ENCODE measurements at places on chromosomes 4 and X.

GRCh38 chr4:113293043-113293560 lies 243.6 kb downstream of the ANK2 start:
- no peak for DNase-seq

GRCh38 chrX:135086197-135086854 lies 34.0 kb downstream of the ETDB start:
- peak; percentile 22 for DNase-seq

GRCh38 chrX:133177202-133177601 lies 41.0 kb downstream of the TFDP3 start:
- DNase-seq: no peak

- no peak for DNase-seq
Measured at GRCh38 chr4:78585633-78586032, 34.1 kb downstream of the ANXA3 start.

DNA sequence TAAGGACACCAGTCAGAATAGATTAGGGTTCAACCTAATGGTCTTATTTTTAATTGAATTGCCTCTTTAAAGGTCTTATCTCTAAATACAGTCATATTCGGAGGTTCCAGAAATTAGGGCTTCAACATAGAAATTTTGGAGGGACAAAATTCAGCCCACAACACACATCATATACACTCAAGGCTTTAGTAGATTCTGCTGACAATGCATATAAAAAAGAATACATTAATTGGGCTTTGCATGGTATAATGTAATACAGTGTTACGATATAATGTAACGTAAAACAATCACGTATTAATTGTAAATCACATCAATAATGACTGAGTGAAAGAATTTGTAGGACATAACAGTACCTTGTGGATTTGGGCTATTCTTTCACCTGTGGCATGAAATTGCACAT lies 787.8 kb downstream of the STIM2 start:
- no peak for DNase-seq

DNA sequence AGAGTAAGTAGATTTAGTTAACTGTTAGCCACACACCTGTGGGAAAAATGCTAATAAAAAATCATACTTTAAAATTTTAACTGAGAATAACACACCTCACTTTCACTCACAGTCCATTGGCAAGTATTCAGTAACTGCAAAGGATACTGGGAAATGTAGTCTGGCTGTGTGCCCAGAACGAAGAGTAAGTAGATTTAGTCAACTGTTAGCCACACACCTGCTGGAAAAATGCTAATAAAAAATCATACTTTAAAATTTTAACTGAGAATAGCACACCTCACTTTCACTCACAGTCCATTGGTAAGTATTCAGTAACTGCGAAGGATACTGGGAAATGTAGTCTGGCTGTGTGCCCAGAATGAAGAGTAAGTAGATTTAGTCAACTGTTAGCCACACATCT lies 178.4 kb upstream of the NWD2 start:
- no peak for DNase-seq

- DNase-seq: peak; percentile 0
Measured at GRCh38 chrX:130994671-130995070, 63.5 kb upstream of the ARHGAP36 start.

DNA sequence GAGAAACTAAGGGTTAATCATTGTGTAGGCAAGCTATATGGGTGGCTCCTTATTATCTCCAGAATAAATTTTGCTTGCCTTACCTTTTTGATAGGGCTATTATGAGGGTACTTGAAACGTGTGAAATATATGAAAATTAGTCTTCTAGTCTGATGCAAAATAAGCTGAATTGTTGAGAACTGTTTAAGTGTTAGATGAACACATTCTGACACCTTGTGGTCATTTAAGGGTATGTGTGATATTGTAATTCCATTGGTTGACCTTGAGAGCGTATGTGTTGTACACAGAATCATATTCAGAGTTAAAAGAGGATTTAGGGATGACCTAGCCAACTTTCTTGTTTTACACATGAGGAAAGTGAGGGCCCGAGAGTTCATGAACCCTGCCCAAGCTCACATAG lies 44.6 kb upstream of the LINC00632 start:
- DNase-seq: no peak

DNA sequence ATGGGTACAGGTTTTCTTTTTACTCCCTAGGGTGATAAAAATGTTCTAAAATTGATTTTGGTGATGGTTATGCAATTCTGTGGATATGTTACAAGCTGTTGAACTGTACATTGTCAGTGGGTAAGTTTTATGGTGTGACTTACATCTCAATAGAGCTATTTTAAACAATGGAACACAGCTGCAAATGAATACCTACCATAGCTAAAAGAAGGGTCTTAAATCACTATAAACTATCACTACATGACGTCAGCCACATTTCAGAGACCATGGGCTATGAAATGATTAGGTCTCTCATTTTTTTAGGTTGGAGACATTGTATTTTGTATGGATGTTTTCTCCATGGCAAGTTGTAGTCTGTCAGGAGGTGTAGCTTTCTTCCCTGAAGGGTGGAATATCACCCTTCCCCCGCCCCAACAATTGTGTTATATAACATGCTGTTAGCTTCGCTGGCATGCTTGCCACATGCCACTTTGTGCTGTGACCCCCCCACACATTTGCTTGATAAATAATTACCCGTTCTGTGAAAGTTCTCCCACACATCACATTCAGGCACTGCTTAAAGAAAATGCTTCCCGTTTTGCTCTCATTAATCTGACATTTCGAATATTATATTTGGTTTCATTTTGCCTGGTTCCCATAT lies 159.7 kb downstream of the ARHGAP10 start:
- no peak for DNase-seq

DNA sequence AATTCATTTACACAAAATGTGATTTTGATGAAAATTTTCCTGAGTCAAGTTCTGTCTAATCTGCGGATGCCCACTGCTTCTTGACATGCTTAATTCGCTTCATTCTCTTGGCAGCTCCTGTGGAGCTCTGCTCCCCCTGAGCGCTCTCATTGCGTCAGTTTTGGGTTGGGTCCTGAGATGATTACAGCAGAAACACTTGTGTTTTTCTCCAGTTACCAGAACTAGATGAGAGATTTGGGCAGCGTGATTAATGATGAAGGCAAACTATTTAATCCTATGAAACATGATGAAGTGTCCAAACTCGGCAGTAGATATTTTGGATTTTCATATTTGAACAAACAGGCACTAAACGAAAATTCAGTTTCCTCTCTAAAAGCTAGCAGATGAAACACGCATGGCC lies 4.2 kb upstream of the CXCL1 start:
- DNase-seq: no peak

DNA sequence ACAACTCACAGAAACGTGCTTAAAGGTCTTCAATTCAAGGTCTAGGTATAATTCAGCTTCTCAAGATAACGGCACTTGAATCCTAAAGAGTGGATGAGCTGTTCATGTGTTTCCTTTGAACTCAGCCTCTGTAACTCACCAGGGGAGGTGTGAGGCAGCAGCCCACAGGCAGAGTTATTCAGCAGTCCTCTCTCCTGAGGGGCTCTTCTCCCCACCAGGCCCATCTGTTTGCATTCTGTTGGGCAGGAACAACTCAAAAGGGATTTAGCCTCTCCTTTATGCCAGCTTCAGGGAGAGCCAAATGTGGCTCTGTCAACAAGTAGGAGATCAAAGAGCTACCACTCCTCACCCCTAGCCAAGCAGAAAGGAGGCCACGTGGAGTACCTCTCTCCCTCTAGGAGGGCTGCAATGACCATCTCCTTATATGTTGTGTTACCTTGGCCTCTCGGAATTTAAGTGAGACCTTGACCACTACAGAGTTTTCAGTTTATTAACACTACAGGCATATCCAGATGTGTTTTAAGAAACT lies 151.2 kb downstream of the SPATA18 start:
- DNase-seq: no peak

Measured in NCI-H1092 (cell line).